ENCODE measurements at places on chromosomes 1 and 21.

GRCh38 chr1:158649052-158649451 lies 37.5 kb downstream of the SPTA1 start:
- DNase-seq: no peak

- no peak for DNase-seq
Observed at GRCh38 chr1:53683986-53684740, 54.8 kb downstream of the GLIS1 start.

GRCh38 chr1:37506740-37507139 lies 7.8 kb downstream of the MEAF6 start:
- DNase-seq: no peak

DNA sequence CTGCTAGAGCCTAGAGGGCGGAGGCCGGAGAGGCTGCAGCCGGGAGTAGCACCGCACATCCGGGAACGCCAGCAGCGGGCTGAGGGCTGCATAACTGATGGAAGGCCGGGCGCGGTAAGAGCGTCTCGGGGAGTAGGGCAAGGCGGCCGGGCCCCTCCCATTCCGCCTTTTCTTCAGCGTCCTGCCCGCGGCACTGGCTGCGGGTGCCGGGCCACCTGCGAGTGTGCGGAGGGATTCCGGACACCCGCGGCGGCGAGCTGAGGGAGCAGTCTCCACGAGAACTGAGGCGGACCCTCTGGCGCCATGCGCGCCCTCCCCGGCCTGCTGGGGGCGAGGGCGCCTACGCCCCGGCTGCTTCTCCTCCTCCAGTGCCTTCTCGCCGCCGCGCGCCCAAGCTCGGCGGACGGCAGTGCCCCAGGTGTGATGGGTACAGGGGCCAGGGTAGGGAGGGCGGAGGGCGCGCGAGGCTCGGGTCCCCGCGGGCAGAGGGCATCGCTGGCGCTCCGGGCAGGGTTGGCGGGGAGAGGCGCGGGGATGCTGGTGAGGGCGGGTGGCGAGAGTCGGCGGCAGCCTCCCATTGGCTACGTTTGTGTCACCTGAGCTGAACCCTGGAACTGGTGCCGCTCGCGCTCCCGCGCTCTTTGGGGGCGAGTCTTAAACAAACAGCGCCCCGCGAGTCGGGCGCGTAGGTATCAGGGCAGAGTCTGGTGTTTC lies 334.4 kb downstream of the SRGAP2C start:
- DNase-seq: no peak

DNA sequence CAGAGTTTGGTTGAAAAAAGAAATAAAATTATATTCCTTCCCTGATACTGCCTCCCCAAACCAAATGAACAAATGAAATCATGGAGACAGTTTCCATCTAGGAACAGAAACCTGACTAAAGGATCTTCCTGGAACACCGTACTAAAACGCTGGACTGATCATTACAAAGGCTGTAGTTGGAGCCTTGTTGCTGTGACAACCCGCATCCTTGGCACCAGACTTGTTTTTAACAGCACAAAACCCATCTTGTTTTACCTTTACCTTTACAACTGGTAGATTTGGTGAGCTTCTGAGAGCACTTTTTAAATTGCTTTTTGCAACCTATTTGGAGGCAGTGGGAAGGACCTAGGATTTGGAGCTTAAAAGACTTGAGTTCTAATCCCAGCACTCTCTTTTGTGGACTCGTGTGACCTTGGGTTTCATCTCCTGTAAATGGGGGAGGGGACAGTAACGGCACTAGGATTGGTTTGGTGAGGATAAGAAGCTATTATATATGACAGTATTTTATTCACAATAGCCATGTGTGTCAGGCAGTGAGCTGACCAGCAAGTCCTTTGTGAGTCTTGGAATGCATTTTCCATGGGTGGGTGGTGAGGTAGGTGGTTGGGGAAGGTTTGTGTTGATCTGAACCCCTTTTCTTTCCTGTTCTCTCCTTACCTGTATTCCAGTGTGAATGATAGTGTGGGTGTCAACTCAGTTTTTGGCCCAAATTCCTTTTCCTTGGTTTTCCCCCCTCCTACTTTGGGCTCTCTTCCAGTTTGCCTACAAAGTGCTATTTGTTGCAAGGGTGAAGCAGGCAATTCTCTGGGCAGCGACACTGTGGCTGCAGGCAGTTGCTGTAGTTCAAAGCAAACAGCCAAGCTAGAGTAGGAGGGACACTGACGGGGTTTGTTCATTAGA lies 12.6 kb downstream of the LRRC8D start:
- no peak for DNase-seq

- no peak for DNase-seq
Observed at GRCh38 chr21:32514275-32515055, 70.9 kb downstream of the TCP10L start.

- no peak for DNase-seq
Observed at GRCh38 chr1:117128323-117129079, 7.0 kb upstream of the TRIM45 start.
